ENCODE measurements at places on chromosomes 16 and 17.

DNA sequence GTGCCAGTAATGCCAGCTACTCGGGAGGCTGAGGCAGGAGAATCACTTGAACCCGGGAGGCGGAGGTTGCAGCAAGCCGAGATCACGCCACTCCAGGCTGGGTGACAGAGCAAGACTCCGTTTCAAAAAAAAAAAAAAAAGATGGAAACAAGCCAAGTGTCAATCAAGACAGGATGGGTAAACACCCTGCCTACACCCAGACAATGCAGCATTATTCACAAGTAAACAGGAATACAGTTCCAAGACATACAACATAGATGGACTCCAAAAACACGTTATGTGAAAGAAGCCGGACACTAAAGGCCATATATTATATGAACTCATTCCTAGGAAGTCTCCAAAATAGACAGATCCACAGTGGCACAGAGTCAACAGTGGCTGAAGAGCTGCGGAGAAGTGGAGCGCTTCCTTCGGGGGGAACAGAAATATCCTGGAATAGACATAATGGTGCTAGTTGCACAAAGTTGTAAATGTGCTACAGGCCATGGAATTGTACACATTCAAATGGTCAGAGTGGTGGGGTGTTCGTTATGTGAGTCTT lies 33.9 kb downstream of the ANKRD11 start:
- DNase-seq, result no peak

- no peak for DNase-seq
Observed at GRCh38 chr17:56431736-56432135, 161.8 kb upstream of the NOG start.

- DNase-seq, result no peak
Observed at GRCh38 chr17:12865769-12866168, 76.5 kb downstream of the ARHGAP44 start.

DNA sequence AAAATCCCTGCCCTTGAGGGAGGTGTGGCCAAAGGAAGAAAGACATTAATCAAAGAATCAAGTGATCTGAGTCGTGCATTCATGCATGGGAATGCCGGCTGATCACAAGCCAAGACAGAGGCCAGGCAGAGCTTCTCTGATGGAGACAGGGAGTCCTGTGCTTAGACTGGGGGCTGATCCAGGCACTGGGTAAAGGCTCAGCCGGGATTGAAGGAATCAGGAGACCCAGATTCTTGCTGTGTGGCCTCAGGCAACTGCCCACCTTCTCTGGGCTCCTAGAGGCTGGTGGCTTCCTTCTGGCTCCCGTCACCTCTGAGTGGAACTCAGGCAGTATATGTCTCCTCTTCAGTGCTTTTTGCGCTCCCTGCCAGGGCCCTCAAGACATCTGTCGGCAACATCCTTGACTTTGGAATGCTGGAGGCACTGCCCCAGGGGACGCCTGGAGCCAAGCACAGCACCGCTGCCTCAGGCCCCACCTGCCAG lies 17.7 kb downstream of the RAI1 start:
- no peak for DNase-seq

- no peak for DNase-seq
Observed at GRCh38 chr16:26710450-26710849, 356.3 kb upstream of the C16orf82 start.

GRCh38 chr17:76188213-76189016 lies 47.4 kb upstream of the FOXJ1 start:
- DNase-seq, result no peak

DNA sequence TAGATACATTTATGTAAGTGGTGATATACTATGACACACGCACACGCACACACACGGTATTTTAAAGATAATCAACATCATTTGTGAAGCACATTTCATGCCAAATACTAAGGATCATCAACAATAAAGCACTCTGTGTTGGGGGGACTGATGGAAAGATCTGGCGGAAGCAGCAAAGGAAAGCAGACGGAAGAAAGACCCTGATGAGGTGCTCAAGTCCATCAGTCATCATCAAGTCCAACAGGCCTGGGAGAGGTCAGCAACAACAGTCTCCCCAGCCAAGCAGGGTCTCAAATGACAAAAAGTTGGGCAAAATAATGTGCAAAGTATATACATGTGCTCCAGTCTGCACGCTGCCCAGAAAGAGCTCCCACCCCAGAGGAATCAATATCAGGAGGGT lies 55.5 kb downstream of the HIC1 start:
- no peak for DNase-seq

Data from stimulated activated CD8-positive, alpha-beta memory T cell treated with anti-CD3 and anti-CD28 coated beads, Interleukin-2, amount 100 ng/mL, for 48 hours (primary cell).